AG20443 (cell line): ENCODE measurements at places on chromosomes 2 and 18.

- no peak for DNase-seq
Measured at GRCh38 chr2:12877761-12878160, 161.0 kb downstream of the TRIB2 start.

- no peak for DNase-seq
Measured at GRCh38 chr2:197071213-197071612, 144.7 kb upstream of the PGAP1 start.

- DNase-seq: no peak
Measured at GRCh38 chr18:43581936-43582519, 304.7 kb upstream of the SYT4 start.

- DNase-seq: no peak
Measured at GRCh38 chr2:36469106-36469477, 113.5 kb downstream of the CRIM1 start.

DNA sequence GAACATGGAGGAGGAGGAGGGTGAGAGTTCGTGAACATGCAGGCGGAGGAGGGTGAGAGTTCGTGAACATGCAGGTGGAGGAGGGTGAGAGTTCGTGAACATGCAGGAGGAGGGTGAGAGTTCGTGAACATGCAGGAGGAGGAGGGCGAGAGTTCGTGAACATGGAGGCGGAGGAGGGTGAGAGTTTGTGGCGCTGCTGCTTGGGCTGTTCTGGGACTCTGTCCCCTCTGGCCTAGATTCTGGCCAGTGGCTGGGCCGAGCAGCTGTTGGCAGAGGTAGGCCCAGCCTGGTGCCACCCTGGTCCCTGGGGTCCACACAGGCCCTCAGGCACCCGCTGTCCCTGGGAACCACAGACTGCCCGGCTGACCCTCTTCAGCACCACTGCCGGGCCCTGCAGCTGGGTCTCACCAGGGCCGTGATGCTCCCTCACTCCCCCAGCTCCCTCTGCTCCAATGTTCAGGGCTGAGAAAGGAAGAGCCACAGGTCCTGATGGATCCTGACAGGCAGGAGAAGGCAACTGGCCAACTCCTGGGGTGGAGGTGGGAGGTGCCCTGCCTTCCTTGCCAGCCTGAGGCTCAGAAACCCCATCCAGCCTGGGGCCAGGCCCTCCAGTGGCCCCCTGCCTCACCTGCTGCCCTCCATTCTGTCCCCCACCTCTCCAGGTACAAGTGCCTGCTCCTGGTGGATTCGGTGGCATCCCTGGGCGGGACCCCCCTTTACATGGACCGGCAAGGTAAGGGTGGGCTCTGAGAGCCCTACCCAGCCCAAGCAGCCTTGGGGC, 3.9 kb downstream of the AGXT start:
- no peak for DNase-seq
